Stimulated activated CD4-positive, alpha-beta T cell treated with anti-CD3 and anti-CD28 coated beads, Interleukin-12 subunit alpha, Interleukin-12 subunit beta, amount 100 ng/mL, for 4 hours (primary cell): ENCODE measurements at places on chromosomes 1 and 21.

DNA sequence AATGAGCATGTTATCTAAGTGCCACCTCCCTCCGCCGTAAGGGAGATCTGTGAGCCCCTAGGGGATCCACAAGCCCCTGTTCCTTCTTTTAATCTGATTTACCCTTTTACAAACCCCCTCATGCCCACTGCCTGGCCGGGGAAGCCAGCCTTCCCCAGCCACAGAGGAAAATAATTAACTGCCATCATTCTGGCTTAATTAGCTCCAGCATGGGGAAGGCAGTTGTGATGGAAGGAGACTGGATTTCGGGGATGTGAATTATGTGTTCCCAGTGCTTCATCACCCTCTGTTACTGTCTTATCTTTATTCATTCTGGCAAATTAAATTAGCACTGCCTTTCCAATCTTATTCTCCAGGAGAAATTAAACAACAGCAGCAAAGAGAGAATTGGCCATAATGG is 135.8 kb downstream of the PTPRU start:
- no peak for DNase-seq

DNA sequence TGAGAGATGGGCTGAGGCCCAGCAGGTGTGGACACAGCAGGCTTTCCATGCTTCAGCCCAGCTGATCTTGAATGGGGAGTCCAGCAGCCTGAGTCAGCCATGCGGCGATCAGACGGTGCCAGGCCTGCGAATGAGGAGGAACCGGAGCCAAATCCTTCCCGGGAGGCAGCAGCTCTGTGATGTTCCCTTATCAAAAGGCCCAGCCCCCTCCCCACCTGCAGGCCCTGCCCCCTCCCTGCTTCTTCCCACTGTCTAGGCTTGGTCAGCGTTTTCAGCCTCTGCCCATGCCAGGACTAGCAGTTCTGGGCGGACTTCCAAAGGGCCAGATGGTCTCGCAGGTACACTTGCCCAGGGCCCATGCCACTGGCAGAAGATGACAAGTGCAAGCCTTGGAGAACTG is 253.8 kb downstream of the KAZN start:
- no peak for DNase-seq

- DNase-seq = no peak
Observed at GRCh38 chr1:244180256-244180655, 129.2 kb downstream of the ZBTB18 start.

DNA sequence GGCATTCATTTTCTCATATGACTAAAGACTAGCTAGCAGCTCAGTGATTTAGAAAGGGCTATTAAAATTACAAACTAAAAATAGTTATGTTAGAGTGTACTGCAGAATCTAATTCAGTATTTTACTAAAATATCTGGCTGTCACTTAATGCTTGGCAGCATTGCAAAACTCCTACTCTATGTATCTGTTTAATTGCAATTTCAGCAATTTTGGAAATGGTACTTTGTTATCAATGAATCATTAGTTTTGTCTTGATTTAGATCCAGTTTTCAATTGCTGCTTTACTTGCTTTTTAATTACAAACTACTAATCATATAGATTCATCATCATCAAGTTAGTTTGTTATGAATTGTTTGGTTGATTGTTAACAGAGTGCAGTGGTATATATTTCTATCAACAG is 19.2 kb downstream of the C1orf87 start:
- no peak for DNase-seq

- DNase-seq = no peak
Observed at GRCh38 chr1:41427916-41428737, 56.4 kb downstream of the EDN2 start.

GRCh38 chr1:200302921-200303290 is 106.9 kb downstream of the ZNF281 start:
- no peak for DNase-seq

- no peak for DNase-seq
Observed at GRCh38 chr21:44494418-44494817, 39.1 kb downstream of the LRRC3 start.

DNA sequence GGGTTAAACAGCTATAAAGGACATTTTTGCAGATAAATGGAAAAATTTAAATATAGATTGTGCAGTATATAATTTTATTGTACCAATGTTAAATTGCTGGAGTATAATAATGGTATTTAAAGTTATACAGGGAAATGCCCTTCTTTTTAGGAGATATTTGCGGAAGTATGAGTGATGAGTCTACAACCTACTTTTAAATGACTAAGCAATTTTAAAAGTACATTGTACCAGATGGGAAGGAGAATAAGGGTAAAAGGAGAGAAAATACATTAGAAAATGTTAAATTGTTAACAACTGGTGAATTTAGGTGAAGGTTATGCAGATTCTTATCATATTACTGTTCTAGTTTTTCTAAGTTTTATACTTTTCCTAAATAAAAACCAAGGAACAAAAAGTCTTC is 91.8 kb downstream of the ZZZ3 start:
- no peak for DNase-seq

DNA sequence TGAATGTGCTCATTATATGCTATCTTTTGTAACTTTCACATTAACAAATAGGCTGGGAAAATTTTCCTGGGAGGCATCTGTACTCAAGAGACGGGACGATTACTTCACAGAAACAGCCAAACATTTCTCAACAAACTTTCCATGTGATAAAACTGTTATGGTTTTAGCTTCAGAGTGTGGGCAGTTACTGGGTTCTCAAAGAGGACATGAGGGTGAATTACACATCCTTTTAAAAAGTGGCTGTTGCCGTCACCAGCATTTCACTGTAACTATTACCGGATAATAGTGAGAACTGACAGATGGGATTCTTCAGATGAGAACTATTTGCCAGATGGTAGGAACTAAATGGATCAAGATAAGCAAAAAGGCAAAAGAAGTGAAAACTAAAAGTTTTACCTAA is 109.1 kb downstream of the APP start:
- no peak for DNase-seq

DNA sequence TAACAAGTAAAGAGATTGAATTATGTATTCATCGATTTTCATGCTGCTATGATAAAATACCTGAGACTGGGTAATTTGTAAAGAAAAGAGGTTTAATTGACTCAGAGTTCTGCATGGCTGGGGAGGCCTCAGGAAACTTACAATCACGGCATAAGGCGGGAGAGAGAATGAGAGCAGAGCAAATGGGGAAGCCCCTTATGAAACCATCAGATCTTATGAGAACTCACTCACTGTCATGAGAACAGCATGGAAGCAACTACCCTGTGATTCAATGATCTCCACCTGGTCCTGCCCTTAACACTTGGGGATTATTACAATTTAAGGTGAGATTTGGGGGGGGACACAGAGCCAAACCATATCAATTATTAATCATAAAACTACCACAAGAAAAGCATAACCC is 3.3 kb upstream of the GBP3 start:
- no peak for DNase-seq

DNA sequence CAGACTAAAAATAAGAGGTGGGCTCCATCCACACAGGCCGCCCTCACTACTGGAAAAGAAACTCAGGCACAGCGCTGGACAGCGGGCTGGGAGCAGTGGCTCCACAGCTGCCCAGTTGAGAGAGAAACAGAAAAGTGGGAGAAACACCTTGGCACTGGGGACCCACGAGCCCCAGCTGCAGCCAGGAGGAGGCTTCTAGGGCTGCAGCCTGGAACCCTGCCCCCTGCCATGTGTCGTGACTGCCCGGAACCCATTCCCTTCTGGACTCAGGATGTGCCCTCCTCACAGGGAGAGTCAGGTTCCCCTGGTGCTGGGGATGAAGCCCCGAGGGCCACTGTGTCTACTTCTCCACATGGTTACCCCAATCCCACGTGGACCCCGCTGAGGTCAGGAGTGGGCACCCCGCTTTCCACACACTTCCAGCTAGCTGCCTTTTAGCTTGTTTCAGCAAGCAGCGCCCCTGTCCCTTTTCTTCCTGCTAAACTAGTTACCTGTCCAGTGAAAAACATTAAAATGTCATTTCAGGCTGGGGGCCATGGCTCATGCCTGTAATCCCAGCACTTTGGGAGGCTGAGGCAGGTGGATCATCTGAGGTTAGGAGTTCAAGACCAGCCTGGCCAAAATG is 35.9 kb downstream of the PARP1 start:
- DNase-seq = no peak

DNA sequence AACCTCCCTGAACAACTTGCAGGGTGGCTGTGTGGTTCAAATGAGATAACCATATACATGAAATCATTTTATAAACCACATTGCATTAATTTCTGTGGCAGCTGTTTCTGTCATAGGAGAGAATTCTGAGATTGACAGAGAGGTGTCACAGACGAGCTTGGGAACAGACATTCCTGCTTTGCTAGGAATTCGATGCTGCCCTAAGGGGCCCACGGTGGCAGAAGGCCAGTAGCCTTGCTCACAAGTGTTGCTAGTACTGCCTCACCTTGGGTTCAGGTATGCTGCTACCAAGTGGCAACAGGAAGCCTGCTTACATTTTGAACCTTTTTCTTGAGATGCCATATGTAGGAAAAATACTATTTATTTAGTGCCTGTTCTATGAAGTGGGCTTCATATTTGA is 13.4 kb downstream of the KCNA10 start:
- DNase-seq = no peak

DNA sequence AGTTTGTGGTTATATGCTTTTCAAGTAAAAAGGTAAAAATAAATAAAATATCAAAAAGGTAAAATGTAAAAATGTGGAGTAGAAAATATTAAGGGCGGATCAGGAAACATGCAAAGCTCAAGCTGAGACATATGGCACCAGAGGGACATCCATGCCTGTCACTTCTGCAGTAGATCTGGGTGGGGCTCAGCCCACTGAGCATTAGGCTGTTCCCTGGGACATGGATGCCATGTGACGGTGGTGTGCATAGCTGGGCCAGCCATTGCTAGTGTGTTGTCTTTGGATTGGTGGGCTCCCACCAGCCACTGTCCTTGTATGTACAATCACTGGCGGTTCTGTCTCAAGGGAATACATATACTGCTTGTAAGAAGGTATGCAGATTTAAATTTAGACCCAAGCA is 3.0 kb downstream of the TTC13 start:
- no peak for DNase-seq

DNA sequence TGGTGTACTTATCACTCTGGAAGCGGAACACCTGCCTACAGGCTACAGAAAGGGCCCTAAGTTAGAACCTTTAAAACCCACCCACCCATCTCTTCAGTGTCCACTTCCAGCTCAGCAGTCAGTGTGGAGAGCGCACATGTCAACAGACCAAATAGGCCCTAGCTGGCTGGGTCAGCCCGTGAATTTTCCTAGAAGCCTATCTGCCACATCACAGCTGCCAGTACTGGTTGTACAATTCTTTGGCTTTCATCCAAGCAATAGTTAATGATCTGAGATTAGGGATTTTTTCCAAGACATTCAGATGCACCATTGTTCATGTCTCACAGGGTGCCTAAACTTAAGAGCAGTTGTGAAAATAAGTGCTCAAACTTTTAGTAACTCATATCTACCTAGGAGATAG is 197.1 kb downstream of the KCNK2 start:
- no peak for DNase-seq

- DNase-seq = no peak
Observed at GRCh38 chr1:243323491-243323890, 67.7 kb downstream of the SDCCAG8 start.

GRCh38 chr1:44323947-44324346 is 31.1 kb downstream of the ERI3 start:
- no peak for DNase-seq

- DNase-seq = no peak
Observed at GRCh38 chr1:152880316-152880715, 2.2 kb downstream of the SMCP start.

DNA sequence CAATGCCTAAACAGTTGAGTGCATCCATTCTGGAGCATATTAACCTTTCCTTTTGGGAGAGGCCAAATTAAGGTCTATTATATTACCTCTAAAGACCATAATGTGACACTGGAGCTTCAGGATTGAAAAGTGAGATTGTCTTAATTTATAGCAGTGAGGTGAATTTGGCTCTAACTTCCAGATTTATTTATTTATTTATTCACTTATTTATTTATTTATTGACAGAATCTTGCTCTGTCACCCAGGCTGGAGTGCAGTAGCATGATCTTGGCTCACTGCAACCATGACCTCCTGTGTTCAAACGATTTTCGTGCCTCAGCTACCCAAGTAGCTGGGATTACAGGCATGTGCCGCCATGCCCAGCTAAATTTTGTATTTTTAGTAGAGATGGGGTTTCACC is 19.1 kb downstream of the ZCCHC17 start:
- no peak for DNase-seq

DNA sequence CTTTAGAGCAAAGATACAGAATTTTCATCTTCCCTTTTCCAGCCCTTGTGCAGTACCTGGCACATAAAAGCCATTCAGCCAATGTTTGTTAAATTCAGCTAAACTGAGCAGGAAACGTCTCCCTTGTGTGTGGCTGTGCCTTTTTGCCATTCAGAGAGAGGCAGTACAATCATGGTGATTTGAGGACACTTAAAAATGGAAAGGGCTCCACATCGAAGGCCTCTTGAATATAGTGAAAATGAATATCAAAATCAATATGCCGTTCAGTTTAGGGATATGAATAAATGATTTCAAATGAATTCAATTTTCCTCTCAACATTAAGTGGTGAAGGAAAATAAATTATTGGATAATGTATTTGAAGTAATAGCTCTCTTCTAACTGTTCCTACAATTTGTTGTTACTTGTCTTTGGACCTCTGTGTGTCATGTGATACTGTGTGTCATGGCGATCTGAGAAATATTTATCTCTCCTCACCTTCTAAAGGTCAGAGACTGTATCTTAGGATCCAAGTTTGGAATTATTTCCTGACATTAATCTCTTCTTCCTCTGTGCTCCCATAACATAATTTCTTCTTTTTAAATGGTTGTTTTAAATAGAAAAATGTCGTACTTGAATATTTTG is 355.6 kb upstream of the ST6GALNAC5 start:
- no peak for DNase-seq

- no peak for DNase-seq
Observed at GRCh38 chr1:20261095-20261494, 29.6 kb upstream of the VWA5B1 start.

- DNase-seq = no peak
Observed at GRCh38 chr1:28247612-28248272, 11.6 kb upstream of the SESN2 start.

DNA sequence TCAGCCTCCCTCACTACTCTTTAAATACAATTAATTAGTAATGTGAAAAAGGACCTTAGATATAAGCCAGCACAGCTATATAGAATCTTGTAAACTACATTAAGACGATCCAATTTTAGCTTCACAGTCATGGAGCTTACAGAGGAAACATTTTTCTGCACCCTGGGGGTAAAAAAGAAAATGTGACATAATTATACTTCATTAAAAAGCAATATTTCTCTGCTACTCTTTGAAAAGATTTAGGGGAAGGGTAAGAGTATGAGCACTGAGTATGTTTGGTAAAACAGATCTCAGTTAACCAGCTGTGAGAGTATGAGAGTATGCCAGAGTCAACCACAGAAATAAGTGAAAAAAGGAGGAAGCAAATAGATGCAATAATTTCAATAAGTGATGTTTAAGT is 1415.9 kb downstream of the PLA2G4A start:
- DNase-seq = no peak
